SK-N-SH (cell line): ENCODE measurements at places on chromosomes 3 and 15. TPM values are rescaled to one million over a fixed set of nuclear protein-coding genes. Genes with fewer than 3 reads are reported as not detected.

DNA sequence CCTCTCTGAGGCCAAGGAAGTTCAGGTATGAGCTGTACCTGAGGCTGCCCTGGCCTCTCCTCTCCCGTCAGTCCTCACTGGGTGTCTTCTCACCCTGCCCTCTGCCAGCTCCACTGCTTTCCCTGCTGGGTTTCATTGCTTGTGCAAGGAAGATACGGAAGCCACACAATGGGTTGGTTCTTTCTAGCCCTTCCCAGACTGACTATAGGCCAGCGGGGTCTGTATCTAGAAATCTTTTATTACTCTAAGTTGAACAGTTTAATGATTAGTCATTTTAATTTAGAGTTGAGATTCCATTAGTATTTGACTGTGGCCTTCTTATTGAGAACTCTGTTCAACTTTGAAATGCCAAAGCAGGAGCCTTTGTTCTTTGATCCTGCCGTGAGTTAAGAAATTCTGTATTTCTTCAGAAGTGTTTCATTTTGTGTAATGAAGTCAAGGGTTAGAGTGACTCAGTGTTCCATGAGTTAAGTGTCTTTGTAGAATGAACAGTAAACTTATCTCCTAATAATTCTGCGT, 16.2 kb downstream of the C3orf62 start:
- H3K4me3 ChIP-seq: no peak overlapping the region
- H3K36me3 ChIP-seq: no peaks in the 10 kb centered on the region
- no peaks in the 10 kb centered on the region for H3K27me3 ChIP-seq
- no peak for DNase-seq

Gene WDR93
- polyA plus RNA-seq: 0.35 and 0.57 TPM in 2 replicates

DNA sequence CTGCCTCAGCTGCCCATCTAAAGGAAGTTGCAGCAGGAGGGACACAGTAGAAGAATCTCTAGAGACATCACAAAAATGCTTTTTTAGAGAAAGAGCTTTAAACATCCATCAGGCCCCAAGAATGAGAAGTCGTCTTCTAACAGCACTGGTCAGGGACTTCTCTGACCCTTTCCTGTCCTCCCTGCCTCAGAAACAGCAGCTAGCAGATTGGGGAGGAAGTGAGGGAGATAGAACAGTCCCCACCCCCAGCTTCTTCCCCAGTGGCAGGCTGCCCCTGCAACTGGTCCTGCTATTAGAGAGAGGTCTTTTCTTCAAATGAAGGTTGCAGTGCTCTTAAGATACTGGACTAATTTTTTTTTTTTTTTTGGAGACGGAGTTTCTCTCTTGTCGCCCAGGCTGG, 55.1 kb downstream of the PDE8A start:
- no peaks in the 10 kb centered on the region for H3K36me3 ChIP-seq
- H3K27me3 ChIP-seq: no peaks in the 10 kb centered on the region
- H3K4me1 ChIP-seq: peaks cover 2% of the 10 kb centered on the region; the same call in 1 of the 2 replicates
- DNase-seq: no peak

Gene KIF15
- polyA plus RNA-seq: 2.1 and 2.3 TPM in 2 replicates

Gene PARP15
- not detected in 2 replicates for polyA plus RNA-seq

- H3K4me1 ChIP-seq: no peaks in the 10 kb centered on the region
- no peak overlapping the region for H3K4me3 ChIP-seq
- H3K27ac ChIP-seq: no peak overlapping the region
- DNase-seq: no peak
- H3K27me3 ChIP-seq: no peaks in the 10 kb centered on the region
These were observed 58.6 kb upstream of the NUDT16 start for GRCh38 chr3:131323014-131323413.
